ENCODE measurements at places on chromosomes 12 and 14.

- no peak for DNase-seq
Measured at GRCh38 chr14:80607430-80608190, 333.9 kb downstream of the CEP128 start.

DNA sequence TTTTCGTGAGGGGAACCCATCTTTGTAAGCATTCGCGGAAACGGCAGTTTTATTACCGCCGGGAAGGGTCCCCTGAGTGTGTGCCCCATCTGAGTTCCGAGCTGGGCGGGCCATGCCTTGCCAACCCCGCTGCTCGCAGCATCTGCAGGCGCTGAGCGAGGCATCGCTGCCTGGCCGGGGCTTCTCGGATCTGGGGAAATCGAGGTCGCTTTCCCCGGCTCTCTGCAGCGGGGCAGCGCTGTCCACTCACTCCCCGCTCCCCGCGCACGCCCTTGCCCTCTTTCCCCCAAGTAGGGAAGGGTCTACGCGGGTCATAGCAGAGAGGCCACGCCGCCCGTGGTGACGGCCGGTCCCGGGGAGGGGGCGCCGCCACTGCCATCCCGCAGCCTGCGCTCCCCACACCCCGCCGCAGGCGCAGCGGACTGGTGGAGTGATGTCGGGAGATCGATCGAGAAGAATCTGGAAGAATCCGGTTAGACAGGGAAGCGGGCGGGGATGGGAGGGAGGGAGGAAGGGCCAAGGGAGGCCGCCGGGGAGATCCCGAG lies 507 bp upstream of the FKBP4 start:
- peak; percentile 7 for DNase-seq

DNA sequence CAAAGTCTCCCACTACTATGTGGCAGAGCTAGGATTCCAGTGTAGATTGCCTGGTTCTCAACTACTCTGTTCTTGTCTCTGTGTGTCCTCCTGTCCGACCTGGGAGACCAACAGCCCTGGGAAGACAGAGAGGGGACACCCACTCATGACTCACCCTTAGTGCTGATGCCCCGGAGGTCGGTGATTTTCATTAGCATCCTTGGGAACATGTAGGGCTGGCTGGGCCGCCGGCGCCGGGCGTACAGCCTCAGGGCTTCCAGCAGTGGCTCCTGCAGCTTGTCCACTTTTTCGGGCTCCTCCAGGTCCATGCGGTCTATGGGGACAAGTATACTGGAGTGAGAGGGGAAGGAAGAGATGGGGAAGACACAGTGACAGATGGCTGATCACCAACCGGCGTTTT lies 5.9 kb upstream of the ITGB7 start:
- DNase-seq = no peak

DNA sequence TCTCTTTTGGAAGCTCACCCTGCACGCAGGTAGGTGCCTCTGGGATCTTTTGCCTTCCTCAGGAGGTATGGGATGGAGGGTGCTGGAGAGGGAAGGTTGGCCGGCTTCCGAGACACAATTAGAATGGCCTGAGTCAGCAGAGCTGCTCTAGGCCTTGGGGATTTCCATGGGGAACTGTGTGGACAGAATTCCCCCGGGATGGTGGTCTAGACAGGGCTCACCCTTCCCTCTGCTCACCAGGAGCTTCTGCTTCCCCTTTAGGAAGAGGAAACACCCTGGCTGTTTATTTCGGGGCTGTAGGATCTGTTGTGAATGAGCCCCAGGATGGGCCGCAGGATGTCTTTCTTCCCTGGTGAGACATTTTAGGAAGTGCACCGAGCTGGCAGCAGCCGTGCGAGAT lies 43.7 kb upstream of the TMED10 start:
- no peak for DNase-seq

- no peak for DNase-seq
Measured at GRCh38 chr12:82300611-82301010, 57.6 kb downstream of the CCDC59 start.

GRCh38 chr12:30500532-30500931 lies 195.1 kb downstream of the IPO8 start:
- DNase-seq = no peak

GRCh38 chr12:25629341-25629740 lies 76.3 kb upstream of the LMNTD1 start:
- no peak for DNase-seq

- no peak for DNase-seq
Measured at GRCh38 chr14:64149921-64150320, 144.2 kb downstream of the ESR2 start.

- DNase-seq = no peak
Measured at GRCh38 chr14:72594099-72594901, 299.6 kb downstream of the DPF3 start.

DNA sequence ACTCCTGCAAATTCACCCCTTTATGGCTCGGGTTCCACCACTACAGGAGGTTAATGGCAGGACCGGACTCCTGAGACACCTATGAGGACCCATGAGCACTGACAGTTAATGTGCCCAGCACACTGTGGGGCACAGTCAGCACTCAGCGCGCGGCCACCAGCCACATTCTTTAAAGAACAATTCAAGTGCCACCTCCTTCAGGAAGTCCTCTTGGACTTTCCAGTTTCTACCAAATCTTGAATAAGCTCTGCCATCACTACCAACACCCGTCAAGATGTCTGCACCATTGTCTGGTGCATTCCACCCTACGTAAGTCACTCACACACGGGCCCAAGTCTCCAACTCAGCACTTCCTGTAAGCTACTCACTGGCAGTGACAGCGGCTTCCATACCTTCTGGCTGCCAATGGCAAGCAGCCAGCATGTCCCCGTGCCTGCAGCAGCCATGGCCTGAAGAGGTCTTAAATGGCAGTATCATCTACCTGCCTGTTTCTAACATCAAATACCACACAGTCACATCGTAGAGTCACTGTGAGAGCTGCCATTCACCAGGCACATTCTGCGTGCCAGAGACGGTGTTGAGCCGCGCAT lies 48.5 kb downstream of the CDC42BPB start:
- DNase-seq = no peak

- no peak for DNase-seq
Measured at GRCh38 chr12:94180558-94181296, 32.4 kb downstream of the PLXNC1 start.

DNA sequence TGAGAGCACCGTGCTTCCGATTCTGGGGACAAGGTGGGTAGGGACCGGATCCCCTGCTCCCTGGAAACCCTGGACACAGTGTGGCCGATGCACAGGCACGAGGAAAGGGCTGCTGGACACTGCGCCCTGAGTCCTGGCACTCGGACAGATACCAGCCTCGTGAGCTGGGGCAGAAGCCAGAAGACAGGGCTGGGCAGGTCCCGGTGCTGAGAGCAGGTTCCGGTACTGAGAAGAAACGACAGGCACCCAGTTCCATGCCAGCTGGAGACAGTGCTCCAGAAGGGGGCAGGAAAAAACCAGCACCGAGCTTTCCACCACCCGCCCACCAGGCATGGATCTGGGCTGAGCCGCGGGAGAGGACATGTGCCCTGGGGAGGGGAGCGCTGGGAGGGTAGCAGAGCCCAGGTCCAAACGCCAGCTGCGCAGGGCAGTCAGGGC lies 6.5 kb downstream of the XRCC3 start:
- DNase-seq = no peak

GRCh38 chr12:52542157-52542556 lies 10.8 kb downstream of the KRT71 start:
- DNase-seq = no peak

- peak; percentile 32 for DNase-seq
Measured at GRCh38 chr12:49089821-49090773, 4.5 kb downstream of the DHH start.

- no peak for DNase-seq
Measured at GRCh38 chr12:112375105-112375504, 7.1 kb downstream of the HECTD4 start.

- DNase-seq = no peak
Measured at GRCh38 chr12:25131270-25131669, 63.7 kb downstream of the DNAI7 start.

DNA sequence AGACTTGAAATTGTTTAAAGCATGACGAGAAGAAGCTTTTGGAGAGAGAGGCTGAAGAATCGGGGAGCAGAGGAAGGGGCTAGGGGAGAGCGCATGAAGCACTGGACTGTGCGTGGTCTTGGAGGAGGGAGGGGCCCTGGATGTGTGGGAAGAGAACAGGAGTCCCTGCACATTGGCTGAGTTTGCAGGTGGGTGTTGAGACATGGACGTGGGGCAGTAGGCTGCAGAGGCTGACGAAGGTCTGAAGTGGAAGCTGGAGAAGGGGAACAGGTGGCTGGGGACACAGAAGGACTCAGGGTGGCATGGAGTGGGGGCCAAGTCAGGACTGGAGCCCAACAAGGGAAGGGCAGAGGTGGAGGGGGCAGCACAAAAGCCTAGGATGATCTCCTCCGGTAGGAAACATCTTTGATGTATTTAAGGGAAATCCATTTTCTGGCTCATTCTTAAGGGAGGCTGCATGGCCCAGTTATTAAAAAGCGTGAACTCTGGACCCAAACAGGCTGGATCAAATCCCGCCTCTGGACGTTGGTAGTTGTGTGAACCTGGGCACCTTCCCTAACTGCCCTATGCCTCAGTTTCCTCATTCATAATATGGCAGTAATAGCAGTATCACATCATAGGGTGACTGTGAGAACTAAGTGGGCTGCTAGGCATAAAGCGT lies 29.0 kb downstream of the ADGRD1 start:
- no peak for DNase-seq

DNA sequence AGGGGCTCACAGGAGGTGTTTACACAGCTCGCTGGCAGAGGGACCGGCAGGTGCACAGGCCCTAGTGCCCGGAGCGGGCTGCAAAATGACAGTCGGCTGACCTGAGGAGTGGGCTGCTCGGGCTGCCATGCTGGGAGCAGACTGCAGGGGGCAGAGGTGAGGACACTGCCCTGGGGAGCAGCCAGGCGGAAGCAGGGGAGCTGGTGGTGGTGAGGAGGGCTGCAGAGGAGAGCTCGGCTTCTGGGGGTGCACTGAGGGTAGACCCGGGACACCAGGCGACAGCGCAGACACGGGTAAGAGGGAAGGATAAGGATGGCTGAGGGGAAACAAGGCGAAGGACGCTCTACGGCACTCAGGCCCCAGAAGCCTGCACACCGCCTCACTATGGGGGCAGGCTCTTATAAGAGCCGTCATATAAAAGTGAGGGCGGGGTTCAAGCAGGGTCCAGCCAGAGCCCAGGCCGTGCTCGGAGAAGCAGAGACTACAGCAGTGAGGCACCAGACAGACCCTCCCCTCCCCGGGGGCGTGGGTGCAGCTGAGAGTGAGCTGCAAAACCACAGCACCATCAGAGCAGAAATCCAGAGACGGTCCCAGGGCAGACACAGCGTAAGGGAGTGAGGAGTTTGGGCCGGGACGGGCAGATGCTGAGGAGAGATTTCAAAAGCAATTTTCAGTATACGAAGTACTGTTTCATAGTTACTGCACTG lies 62.5 kb downstream of the CCDC88C start:
- no peak for DNase-seq

GRCh38 chr12:3728686-3729085 lies 24.2 kb downstream of the CRACR2A start:
- DNase-seq = no peak

DNA sequence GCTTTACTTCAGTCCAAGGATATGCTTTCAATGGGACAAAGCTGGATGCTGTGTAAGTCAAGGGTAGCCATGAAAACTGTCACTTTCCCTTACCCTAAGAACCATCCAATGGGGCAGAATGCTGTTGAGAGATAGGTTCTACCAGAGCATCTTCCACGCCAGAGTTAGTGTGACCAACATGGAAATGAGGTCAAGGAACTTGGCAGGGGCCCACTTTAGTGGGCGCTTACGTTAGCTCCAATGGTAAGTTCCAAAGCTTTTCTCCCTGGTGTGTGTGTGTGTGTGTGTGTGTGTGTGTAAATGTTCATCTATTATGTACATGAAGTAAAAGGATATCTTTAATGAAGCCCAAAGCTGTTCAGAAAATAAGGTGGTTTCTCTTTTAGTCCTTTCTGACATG lies 124.1 kb downstream of the GTF2A1 start:
- DNase-seq = no peak

GRCh38 chr12:111984820-111985219 lies 28.1 kb downstream of the TMEM116 start:
- no peak for DNase-seq

DNA sequence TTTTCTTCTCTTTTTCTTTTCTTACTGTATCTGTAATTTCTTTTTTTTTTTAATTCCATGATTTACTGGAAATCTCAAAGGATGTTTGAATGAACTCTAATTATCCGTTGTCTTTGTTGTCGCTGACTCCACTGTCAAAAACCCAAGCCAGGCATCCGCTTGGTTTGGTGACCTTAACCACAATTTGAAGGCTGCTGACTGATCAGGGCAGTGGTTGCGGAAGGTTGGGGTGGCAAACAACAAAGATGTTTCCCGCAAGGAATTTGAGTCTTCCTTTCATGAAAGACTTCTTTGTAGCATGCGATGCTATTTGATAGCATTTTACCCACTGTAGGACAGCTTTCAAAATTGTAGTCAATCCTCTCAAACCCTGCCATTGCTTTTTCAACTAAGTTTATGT lies 1013.8 kb downstream of the DIO2 start:
- DNase-seq = no peak

DNA sequence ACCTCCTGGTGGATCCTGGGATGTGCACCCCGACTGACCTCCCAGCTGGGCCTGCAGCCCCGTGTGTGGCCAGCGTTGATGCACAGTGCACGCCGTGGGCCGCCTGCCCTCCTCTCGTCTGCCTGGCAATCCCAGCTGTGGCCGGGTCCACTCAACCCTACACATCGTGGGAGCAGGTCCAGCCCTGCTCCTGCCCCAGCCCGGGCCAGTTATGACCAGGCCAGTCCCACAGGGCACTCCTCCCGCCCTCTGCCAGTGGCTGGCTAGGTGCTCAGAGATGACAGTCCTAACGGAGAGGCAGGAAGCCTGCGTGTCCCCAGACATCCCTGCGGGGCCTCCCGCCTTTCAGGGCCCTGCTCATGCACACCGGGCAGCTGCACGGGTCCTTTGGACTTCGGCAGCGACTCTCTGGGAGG lies 10.8 kb downstream of the GALNT9 start:
- no peak for DNase-seq

DNA sequence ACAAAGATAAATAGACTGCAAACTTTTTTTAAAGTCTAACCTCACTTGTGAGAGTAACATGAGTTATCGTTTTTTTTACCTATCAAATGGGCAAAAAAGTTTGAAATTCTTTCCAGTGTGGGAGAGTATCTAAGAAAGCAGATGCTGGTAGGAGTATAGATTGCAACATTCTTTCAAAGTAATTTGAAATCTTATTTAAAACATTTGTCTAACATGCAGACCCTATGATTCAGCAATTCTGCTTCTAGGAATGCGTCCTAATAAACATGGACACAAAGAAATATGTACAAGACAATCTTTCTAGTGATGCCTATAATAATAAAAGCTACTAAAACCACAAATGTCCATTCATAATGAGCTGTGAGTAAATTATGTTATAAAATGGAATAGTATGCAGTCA lies 110.4 kb upstream of the TMCC3 start:
- DNase-seq = no peak

DNA sequence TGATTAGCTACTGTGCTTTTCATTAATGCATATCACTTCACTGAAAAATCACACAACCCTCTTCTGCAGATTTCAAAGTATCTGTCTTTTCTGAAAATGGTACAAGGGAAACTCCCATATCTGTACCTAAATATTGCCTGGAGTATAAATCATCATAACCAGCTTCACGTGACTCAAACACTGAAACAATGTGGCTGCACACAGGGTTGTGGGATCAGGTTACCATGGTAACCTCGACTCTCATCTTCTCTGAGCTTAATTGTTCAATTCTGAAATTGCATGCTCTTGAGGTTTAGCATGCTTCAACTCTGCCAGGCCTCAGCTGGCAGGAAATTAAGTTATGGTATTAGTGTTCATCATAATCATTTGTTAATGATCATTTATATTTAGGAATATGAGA lies 77.5 kb upstream of the CPSF6 start:
- peak; percentile 4 for DNase-seq

Measured in T-helper 9 cell (primary cell).